EH (cell line): ENCODE measurements at places on chromosomes 1 and 21.

- DNase-seq: no peak
Observed at GRCh38 chr1:15180189-15180588, 26.6 kb downstream of the TMEM51 start.

- no peak for DNase-seq
Observed at GRCh38 chr1:110708974-110709440, 34.3 kb upstream of the KCNA3 start.

- DNase-seq: no peak
Observed at GRCh38 chr1:17770983-17771382, 15.8 kb downstream of the ACTL8 start.

DNA sequence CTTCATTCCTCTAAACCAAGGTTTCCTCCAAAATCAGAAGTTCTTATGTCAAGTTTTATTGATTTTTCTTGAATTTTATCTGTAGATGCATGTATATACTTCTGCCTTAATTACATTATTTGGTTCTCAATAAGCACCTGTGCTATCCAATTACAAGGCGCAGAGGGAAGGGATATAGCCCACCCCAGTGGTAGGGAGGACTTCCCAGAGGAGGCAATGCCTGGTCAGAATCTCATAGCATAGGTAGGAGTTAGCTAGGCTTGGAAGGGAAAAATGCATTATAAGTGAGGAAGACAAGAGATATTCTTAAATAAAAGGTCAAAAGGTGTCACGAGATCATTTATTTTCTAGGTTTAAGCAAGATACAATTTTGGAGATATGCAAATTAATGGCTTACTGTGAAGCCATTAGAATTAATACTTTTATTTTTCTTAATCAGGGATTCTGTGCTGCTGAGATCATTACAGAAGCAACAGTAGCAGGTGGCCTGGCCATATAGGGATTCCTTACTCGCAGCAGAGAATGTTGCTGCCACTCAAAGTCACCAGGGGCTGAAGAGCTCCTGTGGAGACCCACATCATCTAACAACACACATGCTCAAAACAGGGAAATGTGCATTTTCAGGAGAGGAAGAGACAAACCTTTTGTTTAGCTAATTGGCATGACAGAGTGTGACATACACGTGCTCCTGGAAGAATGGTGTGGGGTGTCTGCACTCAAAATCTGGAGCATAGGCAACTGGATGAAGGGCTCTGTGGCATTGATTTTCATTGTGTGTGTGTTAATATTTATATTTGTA is 178.3 kb downstream of the ATG4C start:
- no peak for DNase-seq

DNA sequence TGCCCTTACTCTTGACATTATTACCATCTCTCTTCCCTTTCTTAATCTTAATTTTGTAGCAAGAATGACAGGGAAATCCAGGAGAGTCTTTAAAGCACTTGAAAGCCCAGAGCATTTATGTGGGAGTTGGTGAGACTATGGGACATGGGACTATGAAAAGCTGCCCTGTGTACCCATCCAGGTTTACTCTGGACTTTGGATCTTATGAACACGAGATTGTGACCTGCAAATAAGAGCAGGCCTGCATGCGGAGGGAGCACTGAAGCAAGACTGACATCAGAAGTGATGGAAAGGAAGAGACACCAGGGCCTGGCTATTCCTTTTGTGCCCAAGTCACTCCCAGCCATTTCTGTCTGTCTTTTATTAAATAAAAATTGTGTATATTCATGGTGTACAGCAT is 209.6 kb downstream of the NUF2 start:
- no peak for DNase-seq

GRCh38 chr1:60765204-60765603 is 317.2 kb upstream of the NFIA start:
- peak; percentile 23 for DNase-seq

DNA sequence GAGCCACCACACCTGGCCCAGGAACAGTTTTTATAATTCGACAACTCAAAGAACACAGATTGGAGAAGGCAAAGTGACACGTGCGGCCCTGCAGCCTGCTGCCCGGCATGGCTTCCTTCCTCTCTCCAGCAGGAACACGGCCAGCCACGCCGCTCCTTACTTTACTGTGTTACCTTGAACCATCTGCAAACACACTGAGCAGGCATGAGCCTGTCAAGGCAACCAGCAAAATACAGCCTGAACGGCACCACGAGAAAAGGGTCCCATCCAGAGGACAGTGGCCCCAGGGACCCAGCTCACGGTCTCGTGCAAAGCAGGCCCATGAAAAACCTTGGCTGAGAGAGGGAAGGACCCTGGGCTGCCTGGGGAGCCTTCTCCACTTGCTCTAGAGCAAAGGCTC is 38.8 kb downstream of the NPHP4 start:
- DNase-seq: no peak

GRCh38 chr1:20999525-21000244 is 177.0 kb downstream of the EIF4G3 start:
- DNase-seq: no peak

GRCh38 chr1:234745844-234746797 is 136.1 kb upstream of the IRF2BP2 start:
- peak; percentile 64 for DNase-seq

DNA sequence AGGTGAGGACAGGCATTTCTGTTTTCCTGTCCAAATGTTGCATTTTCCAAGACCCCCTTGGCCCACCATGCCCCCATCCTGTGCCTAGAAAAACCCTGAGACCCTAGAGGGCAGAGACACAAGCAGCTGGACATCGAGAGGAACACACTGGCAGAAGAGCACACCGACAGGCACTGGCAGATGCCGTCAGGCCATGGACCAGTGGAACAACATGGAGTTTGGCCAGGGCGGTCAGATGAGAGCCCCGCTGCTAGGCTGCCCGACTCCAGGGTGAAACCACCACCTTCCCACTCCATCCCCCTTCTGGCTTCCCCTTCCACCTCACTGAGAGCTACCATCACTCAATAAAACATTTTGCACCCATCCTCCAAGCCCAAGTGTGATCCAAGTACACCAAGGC is 438.4 kb downstream of the SIPA1L2 start:
- DNase-seq: no peak

DNA sequence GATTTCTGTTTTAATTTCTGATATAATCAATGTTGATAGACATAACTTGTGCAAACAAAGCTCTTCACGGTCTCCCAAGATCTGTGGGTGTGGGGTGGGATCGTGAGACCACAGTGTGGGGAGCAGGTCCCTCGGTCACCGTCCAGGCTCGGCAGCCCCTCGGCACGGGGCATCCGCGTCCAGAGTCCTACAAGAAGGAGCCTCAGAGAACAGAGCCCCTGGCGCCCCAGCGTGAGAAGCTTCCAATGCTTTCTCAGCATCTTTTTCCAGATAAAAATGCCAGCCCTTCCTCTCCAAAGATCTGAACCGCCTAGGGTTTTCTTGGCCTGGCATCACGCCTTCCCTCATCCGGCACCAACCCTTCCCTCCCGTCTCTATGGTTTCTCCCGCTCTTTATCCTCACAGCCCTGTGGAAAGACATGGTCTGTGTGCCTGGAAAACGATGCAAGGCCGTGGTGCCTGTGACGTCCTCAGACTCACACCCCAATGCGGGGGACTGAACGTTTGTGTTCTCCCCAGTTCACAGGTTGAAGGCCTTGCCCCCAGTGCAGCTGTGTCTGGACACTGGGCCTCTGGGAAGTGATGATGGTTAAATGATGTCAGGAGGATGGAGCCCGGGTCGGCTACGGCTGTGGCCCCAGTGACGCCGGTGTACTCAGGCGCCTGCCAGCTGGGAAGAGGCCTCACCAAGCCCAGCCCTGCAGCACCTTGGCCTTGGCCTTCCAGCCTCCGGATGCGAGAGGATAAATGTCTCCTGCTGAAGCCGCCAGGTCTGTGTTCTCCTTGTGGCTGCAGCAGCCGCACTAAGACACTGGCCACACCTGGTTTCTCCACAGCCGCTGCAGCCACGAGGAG is 45.9 kb upstream of the COL6A2 start:
- no peak for DNase-seq

DNA sequence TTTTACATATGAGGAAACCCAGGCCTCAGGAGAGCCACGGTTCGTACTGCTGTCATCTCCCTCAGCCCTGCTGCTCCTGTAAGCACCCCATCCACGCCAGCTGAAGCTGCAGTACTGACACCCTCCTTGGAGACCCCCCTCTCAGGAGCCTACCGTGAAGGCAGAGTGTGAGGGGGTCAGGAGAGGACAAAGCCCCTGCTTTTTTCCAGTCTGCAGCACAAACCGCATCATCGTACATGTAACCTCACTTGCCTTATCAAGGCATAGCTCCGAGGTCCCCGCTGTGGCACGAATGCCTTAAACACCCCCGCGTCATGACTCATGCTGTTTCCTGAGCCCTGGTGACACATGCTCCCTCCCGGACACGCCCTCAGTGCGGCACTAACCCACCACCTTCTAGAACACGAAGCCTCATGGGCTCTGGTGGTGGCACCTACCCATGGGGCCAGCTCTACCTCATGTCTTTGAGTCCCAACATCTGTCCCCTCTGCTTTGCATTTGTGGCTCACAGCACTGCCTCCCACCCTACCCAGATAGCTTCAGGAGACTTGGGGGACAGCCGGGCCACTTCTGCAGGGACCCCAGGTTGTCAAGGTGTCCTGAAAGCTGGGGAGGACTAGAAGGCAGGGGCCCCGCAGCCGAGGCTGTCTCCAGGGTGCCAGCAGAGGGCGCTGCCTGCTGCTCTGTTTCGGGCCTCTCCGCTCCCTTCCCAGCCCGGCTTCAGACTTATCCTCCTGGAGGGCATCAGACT is 4.9 kb downstream of the SH3BGRL3 start:
- DNase-seq: peak; percentile 97

DNA sequence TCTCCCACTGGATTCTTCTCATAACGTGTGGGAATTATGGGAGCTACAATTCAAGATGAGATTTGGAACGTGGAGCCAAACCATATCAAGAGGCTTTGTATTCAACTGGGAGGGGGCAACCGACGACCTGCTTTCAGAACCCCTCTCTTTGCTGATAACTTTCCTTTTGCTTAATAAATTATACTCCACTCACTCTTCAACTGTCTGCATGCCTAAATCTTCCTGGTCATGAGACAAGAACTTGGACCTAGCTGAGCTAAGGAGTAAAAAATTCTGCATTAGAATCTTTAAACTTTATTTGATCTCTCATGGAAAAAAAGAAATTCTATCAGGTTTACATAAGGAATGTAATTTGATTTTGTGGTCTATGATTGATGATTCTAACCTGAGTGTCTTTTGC is 86.7 kb upstream of the CYYR1 start:
- no peak for DNase-seq

- peak; percentile 59 for DNase-seq
Observed at GRCh38 chr1:116334015-116334547, 39.0 kb upstream of the ATP1A1 start.

DNA sequence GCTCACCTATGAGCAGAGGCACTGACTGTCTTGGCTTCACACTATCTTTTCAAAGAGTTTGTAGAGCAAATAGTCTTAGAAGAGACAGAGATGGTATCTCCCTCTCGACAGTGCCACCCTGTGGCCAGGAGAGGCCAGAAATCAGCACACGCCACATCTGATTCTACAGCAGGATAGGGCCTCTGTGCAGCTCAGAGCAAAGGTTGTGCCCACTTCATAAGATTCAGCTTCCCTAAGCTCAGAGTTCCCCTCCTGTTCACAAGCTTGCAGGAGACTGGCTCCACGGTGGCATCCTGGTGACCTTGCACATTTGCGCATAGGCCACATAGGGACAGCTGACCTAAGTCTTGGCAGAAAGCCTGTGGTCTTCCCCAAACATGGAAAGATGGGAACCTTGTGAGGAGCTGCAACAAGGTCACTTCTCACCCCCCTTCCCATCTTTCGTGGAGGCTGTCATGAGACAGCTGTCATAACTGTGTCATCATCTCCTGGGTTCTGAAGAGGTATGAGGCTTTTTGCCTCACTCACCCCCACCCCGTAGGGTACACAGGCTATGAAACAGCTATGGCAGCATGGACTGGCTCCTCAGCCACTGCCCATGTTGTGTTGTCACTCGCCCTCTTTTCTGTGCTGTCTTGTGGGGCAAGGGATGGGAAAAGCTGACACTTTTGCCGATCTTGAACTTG is 3.0 kb downstream of the ITLN2 start:
- DNase-seq: peak; percentile 59

GRCh38 chr1:8232036-8232757 is 85.7 kb upstream of the SLC45A1 start:
- no peak for DNase-seq

DNA sequence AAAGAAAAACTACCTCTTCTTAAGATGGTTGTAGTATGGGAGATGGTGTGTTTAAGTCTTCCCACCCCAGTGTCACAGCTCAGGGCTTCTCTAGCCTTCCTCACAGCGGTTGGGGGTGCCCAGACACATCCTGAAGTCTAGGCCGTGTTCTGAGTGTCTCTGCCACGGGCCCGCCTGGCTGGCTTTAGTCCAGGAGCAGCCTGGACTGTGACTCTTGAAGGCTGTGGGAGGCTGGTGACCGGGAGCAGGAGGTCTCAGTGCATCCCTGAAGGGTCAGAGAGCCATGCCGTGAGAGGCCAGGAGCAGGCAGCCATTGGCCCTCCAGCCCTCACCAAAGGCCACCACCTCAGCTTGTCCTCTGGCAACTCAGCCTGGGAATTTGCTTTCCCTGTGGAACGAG is 4.5 kb downstream of the EPHX1 start:
- no peak for DNase-seq

GRCh38 chr1:25355841-25356395 is 17.8 kb downstream of the TMEM50A start:
- DNase-seq: no peak

DNA sequence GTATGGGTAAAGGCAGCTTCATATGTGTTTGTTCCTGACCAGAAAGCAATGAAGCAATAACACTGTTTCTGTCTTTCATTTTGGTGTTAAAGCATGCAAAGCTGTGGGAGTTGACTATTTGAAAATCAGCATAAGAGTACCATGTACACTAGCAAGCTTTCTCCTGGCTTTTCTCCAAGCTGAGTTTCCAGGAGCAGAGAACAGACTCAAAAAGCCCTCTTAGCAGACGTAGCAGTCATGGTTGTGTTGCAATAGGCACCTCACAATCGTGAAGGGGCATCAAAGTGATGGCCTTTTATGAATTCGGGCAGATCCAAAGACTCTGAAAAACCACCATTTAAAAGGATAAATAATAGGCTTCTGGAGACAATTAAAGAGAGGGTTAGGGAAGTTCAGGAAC is 159.7 kb downstream of the PTGER3 start:
- no peak for DNase-seq

DNA sequence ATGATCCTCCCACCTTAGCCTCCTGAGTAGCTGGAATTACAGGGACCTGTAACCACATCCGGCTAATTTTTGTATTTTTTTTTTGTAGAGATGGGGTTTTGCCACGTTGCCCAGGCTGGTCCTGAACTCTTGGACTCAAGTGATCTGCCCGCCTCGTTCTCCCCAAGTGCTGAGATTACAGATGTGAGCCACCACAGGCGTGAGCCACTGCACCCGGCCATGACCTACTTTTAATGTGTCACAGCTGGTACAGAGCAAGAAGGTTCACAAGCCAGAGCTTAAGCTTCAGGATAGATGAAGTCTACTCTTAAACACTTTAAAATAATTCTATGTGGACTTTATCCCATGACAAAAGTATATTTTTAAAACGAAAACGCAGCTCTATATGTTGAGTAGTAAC is 23.6 kb downstream of the ACBD3 start:
- DNase-seq: no peak

GRCh38 chr1:10561955-10562354 is 87.2 kb downstream of the PEX14 start:
- DNase-seq: no peak
